Endothelial cell of umbilical vein (primary cell): ENCODE measurements at places on chromosomes 13 and 19. TPM values are rescaled to one million over a fixed set of nuclear protein-coding genes. Genes with fewer than 3 reads are reported as not detected.

GRCh38 chr13:68676513-68677115 is 1431.0 kb upstream of the ATXN8OS start:
- no peak for DNase-seq

Gene EXOSC5
- 20.9 and 24.0 TPM in 2 replicates for polyA plus RNA-seq

DNA sequence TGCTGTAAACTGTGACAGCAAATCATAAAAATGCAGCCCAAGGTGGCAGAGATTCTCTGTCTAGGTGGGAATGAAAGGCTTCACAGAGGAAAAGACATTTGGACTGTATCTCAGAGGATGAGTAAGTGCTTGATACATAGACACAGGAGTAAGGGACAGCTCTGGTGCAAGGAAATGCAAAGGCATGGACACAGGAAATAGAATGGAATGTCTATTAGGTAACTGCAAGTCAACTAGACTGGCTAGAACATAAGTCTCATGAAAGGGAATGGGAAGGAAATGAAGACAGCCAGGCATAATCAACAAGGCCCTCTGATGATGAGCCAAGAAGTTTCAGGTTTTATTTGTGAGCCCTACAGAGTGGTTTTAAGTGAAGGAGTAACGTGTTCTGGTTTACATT is 321.7 kb downstream of the SUCLA2 start:
- no peak for DNase-seq

- DNase-seq, result peak; percentile 34
Observed at GRCh38 chr13:99218545-99218944, 17.9 kb downstream of the UBAC2 start.

Gene CAB39L
- polyA plus RNA-seq, result 2.1 and 3.1 TPM in 2 replicates

DNA sequence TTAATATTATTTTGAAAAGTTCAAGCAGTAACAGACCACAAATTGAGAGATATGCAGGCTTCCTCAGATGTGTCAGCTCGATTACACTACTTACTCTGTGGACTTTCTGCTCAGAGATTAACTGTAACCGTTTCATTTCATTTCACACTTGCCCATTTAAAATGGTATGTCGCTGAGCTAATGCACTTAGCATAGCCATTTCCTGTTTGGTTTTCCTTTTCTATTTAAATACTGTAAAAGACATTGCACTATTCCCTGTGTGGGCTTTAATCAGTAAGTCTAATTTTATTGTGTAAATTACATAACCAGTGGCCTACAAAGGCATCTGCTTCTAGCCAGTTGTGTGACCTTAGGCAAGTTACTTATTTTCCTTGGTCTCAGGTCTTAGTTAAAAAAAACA is 237.6 kb downstream of the LACC1 start:
- DNase-seq, result peak; percentile 66

Gene DYRK1B
- 17.7 and 19.0 TPM in 2 replicates for polyA plus RNA-seq

Gene ZNF320
- 7.5 and 7.6 TPM in 2 replicates for polyA plus RNA-seq

GRCh38 chr13:113669755-113670341 is 2.8 kb downstream of the GRK1 start:
- no peak for DNase-seq

DNA sequence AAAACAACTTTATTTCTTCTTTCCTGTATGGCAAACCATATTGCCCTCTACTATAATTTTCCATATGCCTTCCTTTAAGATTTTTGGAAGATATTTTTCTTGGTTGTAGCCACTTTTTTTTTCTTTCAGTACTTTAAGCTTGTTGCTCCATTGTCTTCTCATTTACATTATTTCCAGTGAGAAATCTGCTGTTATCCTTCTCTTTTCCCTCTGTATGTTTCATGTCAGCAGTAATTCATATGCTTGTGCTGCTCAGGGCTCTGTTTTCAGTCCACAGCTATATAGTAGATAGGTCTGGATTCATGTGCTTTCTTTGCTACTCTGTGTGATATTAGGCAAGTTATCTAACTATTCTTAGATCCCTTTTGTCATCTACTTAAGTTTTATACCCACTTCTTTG is 267.6 kb downstream of the OXGR1 start:
- DNase-seq, result no peak

Gene IGLON5
- not detected in 2 replicates for polyA plus RNA-seq

DNA sequence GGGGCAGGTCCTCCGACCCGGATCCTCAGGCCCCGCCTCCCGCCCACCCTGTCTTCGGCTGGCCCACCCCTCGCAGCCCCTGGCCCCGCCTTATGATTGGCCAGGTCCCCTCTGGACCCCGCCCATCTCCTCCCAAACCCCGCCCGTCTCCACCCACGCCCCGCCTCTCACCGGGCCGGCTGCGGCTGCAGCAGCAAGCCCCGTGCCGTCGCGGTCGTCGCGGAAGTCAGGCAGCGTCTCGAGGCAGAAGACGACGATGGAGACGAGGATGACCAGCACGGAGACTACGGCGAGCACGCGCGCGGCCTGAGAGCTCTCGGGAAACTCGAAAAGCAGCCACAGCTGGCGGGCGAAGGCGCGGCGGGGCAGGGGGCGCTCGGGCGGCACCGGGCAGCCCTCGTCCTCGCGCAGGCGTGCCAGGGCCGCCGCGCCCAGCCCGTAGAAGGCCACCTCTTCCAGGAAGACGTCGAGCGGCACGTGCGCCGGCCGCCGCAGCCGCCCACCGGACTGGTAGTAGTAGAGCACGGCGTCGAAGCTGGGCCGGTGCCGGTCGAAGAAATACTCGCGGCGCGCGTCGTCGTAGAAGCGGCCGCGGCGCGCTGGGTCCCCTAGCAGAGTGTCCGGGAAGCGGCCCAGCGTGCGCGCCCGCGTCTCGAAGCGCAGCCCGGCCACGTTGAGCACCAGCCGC is 495 bp downstream of the KCNA7 start:
- DNase-seq, result no peak

DNA sequence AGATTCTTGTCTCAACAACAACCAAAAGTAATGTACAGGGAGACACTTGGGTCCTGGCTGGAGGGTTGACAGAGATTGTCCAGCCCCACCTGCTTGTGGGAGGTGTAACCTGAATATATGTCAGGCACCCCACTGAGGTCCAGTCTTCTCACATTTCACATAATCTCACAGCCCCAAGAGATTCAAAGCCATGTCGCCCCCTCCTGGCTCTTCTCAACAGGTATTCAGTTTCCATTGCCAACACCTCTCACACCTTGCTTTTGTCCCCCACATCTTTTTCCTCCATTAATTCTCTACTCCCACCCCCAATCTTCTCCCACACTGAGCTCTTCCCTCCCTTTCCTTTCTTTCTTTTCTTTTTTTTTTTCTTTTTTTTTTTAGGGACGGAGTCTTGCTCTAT is 11.2 kb downstream of the UNC13A start:
- DNase-seq, result no peak

DNA sequence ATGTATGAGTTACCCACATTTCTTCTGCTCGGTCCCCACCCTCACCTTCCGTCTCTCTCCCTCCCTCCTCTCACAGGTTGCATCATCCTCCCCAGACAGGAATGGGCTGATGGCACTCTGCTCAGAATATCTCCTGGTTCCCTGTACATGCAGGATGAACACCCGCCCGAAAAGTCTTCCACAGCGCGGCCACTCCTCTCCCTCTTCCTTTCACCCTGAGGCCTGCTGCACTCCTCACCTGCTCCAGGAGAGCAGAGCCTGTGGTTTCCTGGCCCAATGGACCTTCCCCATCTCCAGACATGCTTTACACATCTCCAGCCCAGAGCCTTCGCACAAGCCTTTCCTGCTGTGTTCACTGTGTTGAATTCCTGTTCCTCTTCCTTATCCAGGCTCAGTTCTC is 40.9 kb downstream of the GSX1 start:
- DNase-seq, result no peak

GRCh38 chr19:6066661-6067646 is 43.3 kb downstream of the RFX2 start:
- peak; percentile 99 for DNase-seq

GRCh38 chr19:17629760-17630159 is 58.4 kb downstream of the UNC13A start:
- DNase-seq, result no peak

GRCh38 chr13:49840266-49840665 is 47.8 kb upstream of the KPNA3 start:
- DNase-seq, result no peak

GRCh38 chr13:74715718-74716117 is 581.5 kb upstream of the KLF12 start:
- no peak for DNase-seq

GRCh38 chr13:33260168-33261098 is 25.1 kb downstream of the STARD13 start:
- no peak for DNase-seq

Gene C19orf85
- not detected in 2 replicates for polyA plus RNA-seq

DNA sequence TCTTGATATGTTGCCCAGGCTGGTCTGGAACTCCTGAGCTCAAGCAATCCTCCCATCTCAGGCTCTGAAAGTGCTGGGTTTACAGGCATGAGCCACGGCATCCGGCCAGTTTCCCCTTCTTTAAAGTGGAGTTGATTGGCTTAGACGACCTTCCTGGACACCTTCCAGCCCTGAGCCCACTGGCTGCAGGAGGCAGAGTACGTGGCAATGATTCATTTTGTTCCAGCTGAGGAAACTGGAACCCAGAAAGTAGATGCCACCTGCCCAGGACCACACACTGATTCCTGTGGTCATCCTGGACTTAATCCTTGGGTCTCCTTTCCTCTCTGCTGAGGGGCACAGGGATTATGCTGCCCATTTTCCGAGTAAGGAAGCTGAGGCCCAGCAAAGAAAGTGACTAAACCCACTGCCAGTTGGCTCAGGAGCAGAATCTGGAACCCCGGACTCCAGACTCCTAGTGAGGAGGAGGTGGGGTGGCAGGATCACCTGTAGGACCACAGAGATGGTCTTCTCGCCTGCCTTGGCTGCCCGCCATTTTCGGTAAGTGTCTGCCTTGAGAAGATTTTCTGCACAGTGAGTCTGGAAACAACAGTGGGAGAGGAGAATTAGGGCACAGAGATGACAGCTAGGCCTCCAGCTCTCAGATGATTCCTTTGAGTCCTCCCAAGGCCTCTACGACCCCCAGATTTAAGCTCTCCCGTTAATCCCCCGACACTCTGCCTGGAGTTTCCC is 737 bp downstream of the XRCC1 start:
- peak; percentile 73 for DNase-seq

GRCh38 chr19:39310558-39311311 is 9.9 kb downstream of the LRFN1 start:
- no peak for DNase-seq

DNA sequence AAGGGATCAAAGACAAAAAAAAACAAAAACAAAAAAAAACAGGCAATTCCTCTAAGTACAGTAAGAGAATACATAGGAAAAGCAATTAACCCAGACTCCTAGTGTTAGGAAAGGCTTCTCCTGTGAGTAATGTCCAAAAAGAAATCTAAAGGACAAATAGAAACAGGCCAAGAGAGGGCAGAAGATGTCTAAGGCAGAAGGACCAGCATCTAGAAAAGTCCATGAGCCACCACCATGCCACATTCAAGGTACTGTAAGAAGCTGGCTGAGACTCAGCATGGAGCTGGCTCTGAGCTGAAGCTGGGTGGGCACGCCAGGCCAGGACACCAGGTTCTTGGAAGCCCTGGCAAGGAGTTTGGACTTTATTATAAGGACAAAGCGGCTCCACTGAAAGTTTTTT is 118.1 kb upstream of the FRY start:
- no peak for DNase-seq

DNA sequence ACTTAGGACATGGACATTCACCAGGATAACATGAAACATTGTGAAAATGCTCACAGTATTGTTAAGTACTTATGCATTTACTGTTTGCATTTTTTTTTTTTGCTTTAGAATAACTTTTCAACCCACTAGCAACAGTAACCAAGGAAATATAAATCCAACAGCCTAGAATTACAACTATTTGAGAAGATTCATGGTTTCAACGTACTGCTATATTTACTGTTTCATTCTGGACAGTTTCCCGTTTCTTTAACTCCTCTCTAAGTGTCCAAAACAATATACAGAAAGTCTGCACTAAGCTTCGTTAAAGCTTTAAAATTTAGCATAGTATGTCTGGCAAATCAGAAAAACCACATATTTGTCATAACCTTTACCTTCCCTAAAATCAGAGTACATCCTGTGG is 2.7 kb downstream of the SMAD9 start:
- DNase-seq, result no peak

GRCh38 chr13:37070956-37071355 is 11.5 kb upstream of the SUPT20H start:
- no peak for DNase-seq

Gene MCF2L
- 0.06 and 0.33 TPM in 2 replicates for polyA plus RNA-seq

DNA sequence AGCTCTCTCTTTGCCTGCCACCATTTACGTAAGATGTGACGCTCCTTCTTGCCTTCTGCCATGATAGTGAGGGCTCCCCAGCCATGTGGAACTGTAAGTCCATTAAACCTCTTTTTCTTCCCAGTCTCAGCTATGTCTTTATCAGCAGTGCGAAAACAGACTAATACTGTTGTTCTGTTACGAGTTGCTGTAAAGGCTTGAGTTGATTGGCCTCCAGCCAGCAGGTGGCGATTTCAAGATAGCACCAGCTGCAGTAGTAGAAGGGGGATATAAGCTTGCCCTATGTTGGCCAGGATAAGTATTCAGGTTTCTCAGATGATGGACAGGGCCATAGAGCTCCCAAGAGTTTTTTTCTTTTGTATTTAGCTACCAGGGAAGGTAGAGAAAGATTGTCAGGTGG is 385.5 kb downstream of the MZT1 start:
- DNase-seq, result no peak

DNA sequence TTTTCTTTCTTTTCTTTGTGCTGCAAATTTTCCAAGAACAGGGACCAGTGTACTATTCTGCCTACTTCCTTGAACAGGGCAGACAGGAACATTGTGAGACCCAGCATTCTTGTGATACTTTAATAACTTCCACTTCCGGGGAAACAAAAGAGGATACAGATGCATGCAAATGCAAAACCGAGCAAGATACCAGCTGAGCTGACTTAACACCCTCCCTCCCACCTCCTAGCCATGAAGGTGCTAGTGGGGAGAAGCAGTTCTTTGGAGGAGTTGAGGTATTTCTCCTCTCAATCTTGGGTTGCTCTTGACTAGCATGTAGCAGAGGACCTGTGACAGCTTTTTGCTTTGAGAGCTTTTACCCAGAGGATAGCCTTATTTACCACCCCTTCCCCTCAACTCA is 111.2 kb downstream of the KLF5 start:
- DNase-seq, result no peak

DNA sequence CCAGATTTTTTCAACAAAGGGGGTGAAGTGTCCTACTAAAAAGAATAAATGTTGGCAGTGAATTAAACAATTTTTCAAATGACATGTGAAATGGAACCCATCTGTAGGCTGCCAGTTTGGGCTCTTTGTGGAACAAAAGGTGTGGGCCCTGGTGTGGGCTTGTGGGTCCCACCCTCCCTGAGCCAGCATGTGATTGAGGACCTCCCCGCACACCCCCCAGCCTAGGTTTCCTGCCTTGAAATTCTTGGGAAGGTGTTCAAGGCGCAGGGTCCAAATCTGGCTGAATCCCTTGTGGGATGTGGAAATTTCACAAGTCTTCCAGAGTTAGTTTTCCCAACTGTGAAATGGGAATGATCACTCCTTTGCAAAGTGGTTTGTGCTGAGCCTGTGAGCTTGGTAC is 4.1 kb downstream of the GGN start:
- no peak for DNase-seq

- DNase-seq, result no peak
Observed at GRCh38 chr19:42497492-42498168, 30.7 kb downstream of the CEACAM1 start.

- no peak for DNase-seq
Observed at GRCh38 chr13:95375706-95376105, 74.5 kb upstream of the ABCC4 start.

Gene ZNF586
- 4.8 and 6.0 TPM in 2 replicates for polyA plus RNA-seq

GRCh38 chr19:18519962-18520847 is 1.7 kb downstream of the ELL start:
- peak; percentile 85 for DNase-seq

- no peak for DNase-seq
Observed at GRCh38 chr13:112331675-112332074, 44.5 kb upstream of the SPACA7 start.
